ENCODE measurements at places on chromosomes 3 and 15. TPM values are rescaled to one million over a fixed set of nuclear protein-coding genes. Genes with fewer than 3 reads are reported as not detected.

TLR9 gene
- total RNA-seq = not detected

FOXB1 gene
- not detected for total RNA-seq

PRR23B gene
- total RNA-seq = not detected

PPP1R14D gene
- total RNA-seq = not detected

DCUN1D1 gene
- total RNA-seq = 31.1 TPM

POTEB3 gene
- not detected for total RNA-seq

DAZL gene
- total RNA-seq = not detected

TTLL3 gene
- total RNA-seq = 79.2 TPM

BTD gene
- 59.8 TPM for total RNA-seq

UBXN7 gene
- total RNA-seq = 36.9 TPM

LTF gene
- 10.6 TPM for total RNA-seq

PLA2G4D gene
- not detected for total RNA-seq

IQCF2 gene
- not detected for total RNA-seq

ATP10A gene
- 14.1 TPM for total RNA-seq

CCR8 gene
- total RNA-seq = not detected

FANCD2OS gene
- total RNA-seq = not detected

PIF1 gene
- total RNA-seq = 1.0 TPM

SV2B gene
- total RNA-seq = 1.4 TPM

MESP1 gene
- 6.0 TPM for total RNA-seq

SUSD5 gene
- 0.57 TPM for total RNA-seq

MKRN3 gene
- 0.51 TPM for total RNA-seq

BFSP2 gene
- not detected for total RNA-seq

ERICH6 gene
- total RNA-seq = not detected

DTWD1 gene
- 38.6 TPM for total RNA-seq

ITGA11 gene
- total RNA-seq = 8.4 TPM

GNL3 gene
- total RNA-seq = 90.5 TPM

C3orf52 gene
- 1.3 TPM for total RNA-seq

BRK1 gene
- 125 TPM for total RNA-seq

GPR149 gene
- total RNA-seq = not detected

Data from subcutaneous adipose tissue (tissue), 4 donors.